Suprapubic skin (tissue), 4 donors: ENCODE measurements at places on chromosomes 2 and 18. TPM values are rescaled to one million over a fixed set of nuclear protein-coding genes. Genes with fewer than 3 reads are reported as not detected.

Gene BCL11A
- 150 TPM for total RNA-seq

Gene RAPH1
- 43.7 TPM for total RNA-seq

Gene DNAH7
- 1.2 TPM for total RNA-seq

Gene DPYSL5
- not detected for total RNA-seq

Gene SRD5A2
- not detected for total RNA-seq

Gene M1AP
- not detected for total RNA-seq

DNA sequence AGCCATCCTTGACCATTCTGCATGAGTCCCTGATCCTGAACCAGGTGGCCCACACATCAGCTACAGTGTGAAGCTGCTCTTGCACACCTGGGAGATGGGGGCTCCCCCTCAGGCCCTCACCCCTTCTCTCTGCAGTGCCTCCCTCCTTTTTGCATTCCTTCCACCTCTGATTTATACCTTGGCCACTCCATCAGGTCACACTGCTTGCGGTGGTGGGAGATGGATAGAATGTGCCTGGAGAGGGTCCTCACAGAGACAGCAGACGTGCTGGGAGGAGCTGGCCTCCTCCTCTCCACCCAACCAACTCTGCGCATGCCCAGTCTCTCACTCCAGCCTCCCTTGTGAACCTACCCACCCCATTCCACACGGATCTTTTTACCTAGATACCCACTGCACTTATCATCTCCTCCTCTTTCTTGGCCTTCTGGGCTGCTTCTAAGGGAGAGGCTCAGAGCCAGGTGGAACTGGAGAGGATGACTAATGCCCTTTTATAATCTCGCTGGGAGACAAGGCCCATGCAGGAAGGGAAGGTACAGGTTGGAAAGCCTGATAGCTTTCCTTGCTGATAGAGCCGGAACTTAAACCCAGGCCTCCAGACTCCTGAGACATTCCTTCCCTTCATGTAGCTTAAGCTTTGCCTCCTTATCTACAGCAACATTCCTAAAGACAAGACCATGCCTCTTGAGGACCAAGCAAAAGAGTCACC is 205.1 kb downstream of the ZBTB7C start:
- DNase-seq, result no peak

DNA sequence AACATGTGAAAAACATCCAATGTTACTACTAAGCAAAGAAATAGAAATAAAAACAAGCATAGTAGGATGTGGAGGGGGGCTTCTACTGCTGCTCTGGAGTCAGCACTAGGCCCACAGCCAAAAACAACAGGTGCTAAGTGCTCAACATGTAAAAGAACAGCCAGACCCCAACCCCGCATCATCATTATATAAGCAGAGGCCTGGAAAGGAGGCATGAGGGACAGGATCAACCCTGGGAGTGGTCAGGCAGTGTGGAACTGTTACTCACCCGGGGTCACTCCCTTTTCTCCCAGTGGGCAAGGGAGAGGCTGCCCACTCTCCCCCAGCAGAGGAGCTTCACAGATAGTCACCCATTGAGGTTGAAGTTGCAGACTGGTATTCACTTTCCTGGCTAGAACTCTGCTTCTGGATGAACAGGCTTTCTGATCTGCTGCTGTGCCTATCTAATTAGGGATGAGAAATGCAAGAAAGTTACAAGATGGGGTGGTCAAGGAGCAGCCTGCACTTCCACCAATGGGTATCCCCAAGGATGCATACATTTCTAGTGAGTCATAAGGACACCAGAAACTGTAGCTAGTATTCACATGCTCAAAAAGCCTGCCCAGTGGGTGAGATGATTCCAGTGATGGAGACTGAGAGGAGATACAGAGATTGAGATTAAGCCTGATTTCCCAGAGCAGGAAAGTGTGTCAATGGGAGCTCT is 480.1 kb upstream of the TCF4 start:
- DNase-seq, result no peak

DNA sequence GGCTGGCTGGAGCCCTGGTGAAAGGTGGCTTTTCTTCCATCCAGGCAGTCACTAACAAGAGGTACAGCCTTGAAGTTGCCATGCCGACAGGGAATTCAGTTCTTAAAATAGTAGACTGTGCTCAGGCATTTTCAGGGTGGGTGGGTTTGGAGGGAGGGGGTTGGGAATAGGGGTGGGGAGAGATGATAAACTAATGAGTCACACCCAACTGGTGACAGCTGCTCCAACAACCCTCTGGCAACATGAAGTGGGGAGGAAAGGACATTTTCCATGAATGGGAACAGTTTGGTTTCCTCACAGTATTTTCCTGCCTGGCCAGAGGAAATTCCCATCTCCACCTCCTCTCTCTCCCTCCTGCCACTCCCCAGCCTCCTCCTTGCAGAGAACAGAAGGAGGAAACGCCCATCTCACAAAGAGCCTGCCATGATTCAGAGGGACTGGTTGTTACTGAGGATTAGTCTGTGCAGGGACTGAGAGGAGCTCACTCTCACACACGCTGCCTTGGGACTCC is 113.0 kb upstream of the SLC1A4 start:
- no peak for DNase-seq

DNA sequence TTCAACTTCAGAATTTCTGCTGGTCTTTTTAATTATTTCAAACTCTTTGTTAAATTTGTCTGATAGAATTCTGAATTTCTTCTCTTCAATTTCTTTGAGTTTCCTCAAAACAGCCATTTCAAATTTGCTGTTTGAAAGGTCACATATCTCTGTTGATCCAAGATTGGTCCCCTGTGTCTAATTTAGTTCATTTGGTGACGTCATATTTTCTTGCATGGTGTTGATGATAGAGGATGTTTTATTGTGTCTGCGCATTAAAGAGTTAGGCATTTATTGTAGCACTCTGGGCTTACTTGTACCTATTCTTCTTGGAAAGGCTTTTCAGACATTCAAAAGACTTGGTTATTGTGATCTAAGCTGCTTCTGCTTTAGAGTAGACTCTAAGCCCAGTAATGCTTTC is 698.4 kb upstream of the LRRTM1 start:
- DNase-seq, result no peak

GRCh38 chr2:141316606-141317005 is 814.2 kb downstream of the LRP1B start:
- no peak for DNase-seq

GRCh38 chr2:156483741-156484173 is 47.6 kb downstream of the GPD2 start:
- no peak for DNase-seq

DNA sequence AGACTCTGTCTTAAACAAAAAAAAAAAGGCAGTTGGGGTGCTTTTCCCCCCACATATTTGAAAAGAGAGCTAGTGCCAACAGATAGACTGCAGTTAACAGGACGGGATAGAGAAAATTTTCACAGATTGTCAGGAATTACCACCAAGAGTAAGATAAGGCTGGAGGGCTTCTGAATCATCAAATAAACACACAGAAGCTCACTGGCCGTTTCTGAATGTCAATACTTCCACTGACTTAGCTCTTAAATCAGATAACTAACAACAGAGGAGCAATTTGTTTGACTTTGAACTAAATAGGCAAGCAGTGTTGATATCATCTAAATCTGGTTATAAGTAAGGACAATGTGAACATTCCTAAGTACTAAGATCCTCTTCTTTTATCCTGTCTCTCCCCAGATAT is 34.7 kb downstream of the PIEZO2 start:
- DNase-seq, result no peak

DNA sequence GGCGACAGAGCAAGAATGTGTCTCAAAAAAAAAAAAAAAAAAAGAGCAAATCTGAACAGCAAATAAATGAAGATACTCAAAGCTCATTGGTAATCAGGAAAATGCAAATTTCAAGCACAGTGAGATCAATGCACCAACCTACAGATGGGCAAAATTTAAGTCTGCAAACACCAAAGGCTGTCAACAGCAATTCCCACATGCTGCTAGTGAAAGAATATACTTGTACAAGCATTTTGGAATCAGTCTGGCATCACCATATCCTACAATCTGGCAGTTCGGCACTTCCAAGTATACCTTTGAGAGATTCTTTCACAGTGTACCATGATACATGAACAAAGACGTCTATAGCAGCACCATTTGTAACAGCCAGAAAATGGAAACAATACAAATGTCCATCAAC is 4.1 kb downstream of the HDHD2 start:
- DNase-seq, result no peak

DNA sequence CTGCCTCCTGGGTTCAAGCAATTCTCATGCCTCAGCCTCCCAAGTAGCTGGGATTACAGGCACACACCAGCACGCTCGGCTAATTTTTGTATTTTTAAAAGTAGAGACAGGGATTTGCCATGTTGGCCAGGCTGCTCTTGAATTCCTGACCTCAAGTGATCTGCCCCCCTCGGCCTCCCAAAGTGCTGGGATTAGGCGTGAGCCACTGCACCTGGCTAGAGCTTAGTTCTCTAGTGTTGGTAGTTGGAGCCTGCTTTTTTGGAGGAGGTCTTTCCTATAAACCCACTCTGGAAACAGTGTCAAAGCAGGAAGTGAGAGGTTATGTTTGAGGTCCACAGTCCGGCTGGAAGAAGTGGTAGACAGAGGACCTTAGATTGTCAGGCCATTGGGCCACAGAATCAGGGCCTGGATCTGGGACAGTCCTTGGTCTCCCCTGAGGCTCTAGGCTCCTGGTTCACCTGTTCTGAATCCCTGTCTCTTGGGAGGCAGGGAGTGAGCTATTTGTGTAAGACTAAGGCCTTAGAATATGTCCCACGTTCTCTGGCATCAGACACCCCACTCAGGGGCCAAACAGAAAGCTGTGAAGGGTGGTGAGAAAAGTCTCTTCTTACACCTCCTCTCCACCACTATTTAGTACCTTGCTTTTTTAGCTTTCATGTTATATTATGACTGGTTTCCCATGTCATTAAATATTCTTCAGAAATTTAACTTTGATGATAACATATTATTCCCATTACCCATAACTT is 34.5 kb downstream of the PCBP1 start:
- no peak for DNase-seq

DNA sequence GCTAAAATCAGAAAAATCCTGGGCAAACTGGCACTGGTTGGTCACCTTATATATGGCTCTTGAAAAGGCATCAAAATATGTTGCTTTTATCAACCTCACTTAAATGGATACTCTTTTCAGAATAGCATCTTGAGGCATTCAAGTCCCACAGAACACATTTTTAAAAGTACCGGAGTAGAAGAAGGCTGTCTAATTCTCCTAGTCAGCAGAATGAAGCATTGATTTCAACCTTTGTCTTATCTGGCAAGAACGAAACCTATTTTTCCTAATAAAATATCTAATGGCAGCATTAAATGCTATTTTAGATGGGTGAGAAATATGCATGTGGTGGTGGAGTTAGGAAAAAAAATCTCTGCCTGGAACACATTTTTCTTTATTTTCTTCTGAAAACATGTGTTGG is 27.8 kb downstream of the TMEFF2 start:
- DNase-seq, result no peak

DNA sequence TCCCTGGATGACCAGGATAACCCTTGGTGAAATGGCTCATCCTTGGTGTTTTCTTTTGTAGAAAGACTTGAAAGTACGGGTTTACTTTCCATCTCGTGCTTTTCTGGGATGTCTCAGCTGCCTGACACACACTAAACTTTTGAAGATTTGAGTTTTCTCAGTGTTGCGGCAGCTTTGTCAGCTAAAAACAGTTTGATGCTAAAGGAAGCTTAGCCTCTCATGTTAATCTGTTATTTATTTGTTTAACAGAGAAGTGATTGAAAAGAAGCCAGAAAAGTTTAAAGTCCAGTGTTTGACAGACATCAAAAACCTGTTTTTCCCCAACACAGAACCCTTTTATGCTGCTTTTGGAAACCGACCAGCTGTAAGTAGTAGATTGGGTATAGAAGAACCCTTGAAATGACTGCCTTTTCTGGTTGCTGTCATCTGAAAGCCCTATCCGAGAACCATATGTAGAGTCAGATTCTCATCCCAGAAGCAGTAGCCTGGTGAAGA is 72.8 kb downstream of the LPIN1 start:
- DNase-seq, result no peak

DNA sequence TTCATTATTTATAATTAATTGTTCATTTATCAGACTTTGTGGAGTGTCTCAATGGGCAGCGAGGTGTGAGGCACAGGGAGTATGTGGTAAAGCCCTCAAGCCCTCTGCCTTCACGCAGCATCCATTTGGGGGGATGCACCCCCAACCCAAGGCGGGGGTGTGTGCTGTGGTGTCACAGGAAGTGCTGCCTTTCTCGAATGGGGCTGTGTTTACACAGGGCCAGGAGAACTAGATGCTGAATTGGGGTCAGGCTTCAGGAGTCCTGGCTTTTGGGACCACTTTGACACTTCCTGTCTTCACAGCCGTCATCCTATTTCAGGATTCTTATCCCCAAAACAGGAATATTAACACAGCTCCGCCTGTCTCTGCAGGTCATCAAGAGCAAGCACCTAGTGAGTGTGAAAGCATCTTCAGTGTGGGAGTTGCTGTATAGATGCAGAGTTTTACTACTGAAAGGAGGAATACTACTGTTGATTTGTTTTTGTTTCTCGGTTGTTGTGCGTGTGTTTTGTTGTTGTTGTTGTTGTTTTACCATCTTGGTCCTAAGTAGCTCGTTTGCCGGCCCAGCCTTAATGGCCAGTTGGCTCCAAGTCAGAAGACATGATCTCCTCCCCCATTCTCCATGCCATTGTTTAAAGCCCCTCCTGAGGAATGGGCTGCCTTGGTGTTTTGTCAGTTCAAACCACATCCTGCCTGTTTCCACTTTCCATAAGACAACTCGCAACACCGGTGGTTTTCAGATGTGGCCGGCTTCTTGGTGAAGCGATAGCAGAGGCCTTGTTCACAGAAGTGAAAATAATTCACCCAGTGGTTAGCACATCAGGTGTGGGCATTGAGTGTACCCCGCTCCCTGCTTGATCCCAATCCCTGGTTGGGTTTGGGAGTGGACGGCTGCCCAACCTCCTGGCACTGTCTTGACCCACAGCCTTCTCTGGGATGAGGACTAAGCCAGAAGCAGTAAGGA is 221.3 kb downstream of the BCL2 start:
- no peak for DNase-seq

- DNase-seq, result no peak
These were observed 159.6 kb upstream of the RAB6C start for GRCh38 chr2:129819855-129820254.

DNA sequence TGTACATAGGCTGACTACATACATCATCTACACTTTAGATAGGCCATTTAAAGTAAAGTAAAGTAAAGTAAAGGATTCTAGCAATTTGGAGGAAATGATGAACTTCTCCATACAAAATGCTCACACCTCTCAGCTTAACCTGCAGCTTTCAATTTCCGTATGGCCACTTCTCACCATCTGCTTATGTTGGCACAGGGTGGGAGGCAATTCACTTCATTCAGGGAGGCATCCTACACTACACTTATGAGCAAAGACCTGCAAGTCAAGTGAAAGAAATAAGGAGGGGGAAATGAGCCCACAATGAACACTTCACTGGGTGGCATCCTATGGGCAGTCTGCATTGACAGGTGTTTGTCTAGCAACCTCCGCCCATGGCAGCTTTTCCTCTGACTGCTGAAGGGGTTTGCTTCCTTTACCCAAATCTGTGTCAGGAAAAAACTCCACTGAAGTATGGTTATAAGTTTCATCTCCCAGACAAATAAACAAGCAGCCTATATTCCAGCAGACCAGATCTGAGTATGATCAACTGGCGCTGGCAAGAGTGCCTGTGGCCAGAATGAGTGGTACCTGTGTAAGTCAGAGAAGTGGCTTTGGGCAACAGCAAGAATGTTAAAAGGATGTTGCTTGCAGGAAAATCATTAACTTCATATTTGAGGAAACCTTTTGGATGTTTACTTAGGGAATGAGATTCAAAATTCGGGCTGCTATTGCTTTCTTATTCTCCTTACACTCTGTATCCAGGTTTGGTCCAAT is 449.1 kb downstream of the TGIF1 start:
- no peak for DNase-seq

GRCh38 chr18:70036771-70037347 is 89.2 kb upstream of the CD226 start:
- DNase-seq, result no peak

- no peak for DNase-seq
These were observed 76.9 kb downstream of the MYO1B start for GRCh38 chr2:191321861-191322662.
